ENCODE measurements at places on chromosomes 16 and 17.
A peak's percentile ranks its signal among the peaks of the same experiment; 100 is the strongest.

DNA sequence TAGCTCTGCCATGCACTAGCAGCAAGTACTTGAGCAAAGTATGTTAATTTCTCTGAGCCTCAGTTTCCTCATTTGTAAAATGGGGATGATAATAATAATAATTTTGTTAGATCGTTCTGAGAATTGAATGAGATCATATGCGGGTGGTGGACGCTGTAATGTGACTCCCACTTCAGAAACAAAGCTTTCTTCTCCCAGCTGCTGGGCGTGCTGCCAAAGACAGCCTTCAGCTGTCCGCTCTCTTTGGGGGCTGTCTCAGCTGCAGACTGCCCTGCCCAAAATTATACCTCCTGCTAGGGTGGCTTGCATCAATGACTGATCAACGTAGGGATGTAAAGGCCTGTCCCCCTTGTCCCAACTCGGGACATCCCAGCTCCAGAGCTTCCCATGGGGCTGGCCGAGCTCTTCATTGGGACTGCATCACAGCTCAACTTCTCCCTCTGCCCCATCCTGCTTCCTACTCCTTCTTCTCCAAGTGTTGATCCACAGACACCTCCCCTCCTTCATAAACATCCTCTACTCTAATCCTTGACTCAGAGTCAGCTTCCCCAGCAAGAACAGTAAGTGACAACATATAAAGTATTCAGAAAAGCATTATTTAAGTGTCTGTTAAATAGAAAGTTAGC is 30.7 kb upstream of the CDH5 start:
- no peak for DNase-seq

GRCh38 chr17:80374732-80375585 is 40.0 kb upstream of the ENDOV start:
- DNase-seq: no peak

DNA sequence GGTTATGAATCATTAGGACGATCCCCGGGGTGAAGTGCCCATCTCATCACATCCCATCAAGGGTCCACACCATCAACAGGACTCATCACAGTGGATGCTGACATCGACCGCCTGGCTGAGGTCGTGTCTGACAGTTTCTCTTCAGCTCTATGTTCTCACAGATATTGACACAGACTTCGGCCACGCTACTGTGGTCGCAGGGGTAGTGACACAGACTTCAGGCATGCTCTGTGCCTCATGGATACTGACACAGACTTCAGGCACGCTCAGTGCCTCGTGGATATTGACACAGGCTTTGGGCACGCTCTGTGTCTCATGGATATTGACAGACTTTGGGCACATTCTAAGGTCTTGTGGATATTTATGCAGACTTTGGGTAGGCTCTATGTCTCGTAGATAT is 50.1 kb downstream of the KLHDC4 start:
- no peak for DNase-seq

- no peak for DNase-seq
These were observed 3.9 kb upstream of the CACNG4 start for GRCh38 chr17:66960613-66961012.

GRCh38 chr17:57595947-57596695 is 149.0 kb downstream of the CCDC182 start:
- DNase-seq: peak; percentile 21

DNA sequence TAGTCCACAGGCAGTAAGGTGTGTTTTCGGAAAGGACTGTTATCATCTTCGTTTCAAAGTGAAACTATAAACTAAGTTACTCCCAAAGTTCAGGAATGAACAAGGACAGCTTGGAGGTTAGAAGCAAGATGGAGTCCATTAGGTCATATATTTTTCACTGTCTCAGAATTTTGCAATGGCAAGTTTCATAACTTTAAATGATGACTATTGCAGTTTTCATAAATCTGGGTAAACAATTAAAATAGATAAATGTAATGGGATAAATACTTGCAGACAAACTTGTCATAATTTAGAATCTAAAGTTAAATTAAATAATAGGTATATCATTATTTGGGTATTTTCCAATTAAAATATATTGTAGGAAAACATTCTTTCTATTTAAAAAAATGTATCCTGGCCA is 14.7 kb upstream of the TRIM25 start:
- DNase-seq: no peak

- DNase-seq: no peak
These were observed 28.9 kb upstream of the FOXK2 start for GRCh38 chr17:82490512-82491195.

GRCh38 chr17:17325228-17325627 is 22.1 kb downstream of the NT5M start:
- no peak for DNase-seq

DNA sequence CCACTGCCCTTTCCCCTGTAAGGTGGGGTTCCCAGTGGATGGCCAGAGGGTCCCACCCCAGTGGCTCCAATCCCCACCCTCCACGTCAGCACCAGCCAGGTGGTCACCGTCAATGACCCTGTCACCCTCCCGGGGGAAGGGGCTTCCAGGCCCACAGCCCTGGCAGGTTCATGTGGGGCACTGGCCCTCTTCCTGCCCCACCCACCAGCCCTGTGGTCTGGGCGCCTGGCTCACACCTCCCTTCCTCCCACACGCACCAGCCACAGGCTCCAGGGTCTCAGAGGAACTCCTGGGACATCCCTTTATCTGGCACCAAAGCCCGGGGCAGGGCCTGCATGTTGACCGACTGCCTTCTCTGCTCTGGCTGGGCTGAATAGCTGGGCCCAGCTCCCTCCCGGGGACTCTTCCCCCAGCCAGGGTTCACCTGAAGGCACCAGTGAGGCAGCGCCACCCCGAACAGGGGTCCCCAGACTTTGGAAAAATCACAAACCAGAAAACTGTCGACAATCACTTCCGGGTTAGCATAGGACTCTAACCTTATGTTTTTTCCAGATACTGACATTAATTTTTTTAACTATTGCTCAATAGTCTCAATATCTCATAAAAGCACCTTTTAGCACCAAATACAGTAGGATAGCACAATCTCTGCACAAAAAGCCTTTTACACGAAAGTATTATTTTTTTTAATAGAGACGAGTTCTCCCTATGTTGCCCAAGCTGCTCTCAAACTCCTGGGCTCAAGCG is 21.9 kb upstream of the ZC3H18 start:
- DNase-seq: no peak

GRCh38 chr17:46768540-46768870 is 50.0 kb downstream of the WNT3 start:
- DNase-seq: no peak

GRCh38 chr16:89537549-89537925 is 22.9 kb upstream of the RPL13 start:
- no peak for DNase-seq

DNA sequence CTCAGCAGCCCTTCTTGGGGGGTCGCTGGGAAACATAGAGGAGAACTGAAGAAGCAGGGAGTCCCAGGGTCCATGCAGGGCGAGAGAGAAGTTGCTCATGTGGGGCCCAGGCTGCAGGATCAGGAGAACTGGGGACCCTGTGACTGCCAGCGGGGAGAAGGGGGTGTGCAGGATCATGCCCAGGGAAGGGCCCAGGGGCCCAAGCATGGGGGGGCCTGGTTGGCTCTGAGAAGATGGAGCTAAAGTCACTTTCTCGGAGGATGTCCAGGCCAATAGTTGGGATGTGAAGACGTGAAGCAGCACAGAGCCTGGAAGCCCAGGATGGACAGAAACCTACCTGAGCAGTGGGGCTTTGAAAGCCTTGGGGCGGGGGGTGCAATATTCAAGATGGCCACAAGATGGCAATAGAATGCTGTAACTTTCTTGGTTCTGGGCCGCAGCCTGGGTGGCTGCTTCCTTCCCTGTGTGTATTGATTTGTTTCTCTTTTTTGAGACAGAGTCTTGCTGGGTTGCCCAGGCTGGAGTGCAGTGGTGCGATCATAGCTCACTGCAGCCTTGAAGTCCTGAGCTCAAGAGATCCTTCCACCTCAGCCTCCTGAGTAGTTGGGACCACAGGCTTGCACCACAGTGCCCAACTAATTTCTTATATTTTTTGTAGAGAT is 3.4 kb downstream of the STH start:
- peak; percentile 65 for DNase-seq

DNA sequence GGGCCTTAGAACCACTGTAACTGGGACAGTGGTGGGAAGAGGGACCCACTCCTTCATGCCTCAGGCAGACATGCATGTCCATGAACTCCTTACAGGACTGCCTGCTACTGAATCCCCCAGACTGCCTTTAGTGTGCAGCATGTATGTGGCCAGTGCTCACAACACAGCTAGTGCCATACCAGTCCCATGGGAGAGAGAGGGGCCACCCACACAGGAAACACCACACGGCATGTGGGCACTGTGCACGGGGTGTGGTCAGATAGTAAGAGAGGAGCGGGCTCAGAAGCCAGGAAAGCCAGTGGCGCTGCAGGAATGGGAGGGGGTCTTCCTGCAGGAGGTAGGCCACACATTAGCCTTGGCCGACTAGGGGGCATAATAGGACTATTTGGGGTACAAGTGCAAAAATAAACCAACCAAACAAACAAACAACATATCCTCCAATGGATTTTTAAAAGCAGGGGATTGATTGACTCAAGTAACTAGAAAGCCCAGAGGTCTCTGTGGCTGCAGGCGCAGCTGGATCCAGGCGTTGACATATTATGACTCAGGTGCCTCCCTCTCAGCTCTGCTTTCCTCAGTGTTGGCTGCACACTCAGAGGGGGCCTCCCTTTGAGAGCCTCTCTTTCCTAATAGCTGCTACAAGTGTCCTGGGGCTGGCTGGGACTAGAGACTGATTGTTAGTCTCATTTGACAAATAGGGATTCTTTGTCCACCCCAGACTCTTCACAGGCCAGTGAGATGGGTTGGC is 104.4 kb downstream of the AMFR start:
- DNase-seq: no peak

DNA sequence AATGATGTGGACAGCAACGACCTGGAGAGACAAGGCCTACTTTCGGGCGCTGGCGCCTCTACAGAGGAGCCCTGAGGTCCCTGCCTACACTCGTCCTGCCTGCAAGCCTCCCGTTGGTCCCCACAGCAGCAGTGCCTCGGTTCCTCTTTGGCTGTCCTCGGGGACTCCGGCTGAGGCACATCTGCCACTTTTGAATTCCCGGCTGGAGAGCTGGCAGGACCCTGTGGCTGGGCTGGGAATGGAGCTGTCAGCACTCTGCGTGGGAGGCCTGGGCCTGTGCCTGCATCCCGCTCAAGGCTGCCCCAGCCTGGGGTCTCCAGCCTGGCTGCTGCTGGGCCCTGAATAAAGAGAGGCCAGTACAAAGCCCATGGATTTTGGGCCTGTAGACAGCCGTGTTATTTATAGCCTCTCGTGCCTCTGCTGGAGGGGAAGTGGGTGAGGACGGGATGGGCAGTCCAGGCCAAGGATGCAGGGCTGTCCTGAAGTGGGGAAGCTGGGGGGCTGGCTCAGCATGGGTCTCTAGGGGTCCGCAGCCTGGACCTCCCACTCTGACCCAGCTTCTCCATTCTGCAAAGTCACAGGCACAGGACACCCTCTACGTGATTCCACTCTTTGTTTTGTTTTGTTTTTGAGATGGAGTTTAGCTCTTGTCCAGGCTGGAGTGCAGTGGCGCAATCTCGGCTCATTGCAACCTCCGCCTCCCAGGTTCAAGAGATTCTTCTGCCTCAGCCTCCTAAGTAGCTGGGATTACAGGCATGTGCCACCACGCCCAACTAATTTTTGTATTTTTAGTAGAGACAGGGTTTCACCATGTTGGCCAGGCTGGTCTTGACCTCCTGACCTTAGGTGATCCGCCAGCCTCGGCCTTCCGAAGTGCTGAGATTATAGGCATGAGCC is 10.6 kb upstream of the SPNS2 start:
- DNase-seq: no peak

DNA sequence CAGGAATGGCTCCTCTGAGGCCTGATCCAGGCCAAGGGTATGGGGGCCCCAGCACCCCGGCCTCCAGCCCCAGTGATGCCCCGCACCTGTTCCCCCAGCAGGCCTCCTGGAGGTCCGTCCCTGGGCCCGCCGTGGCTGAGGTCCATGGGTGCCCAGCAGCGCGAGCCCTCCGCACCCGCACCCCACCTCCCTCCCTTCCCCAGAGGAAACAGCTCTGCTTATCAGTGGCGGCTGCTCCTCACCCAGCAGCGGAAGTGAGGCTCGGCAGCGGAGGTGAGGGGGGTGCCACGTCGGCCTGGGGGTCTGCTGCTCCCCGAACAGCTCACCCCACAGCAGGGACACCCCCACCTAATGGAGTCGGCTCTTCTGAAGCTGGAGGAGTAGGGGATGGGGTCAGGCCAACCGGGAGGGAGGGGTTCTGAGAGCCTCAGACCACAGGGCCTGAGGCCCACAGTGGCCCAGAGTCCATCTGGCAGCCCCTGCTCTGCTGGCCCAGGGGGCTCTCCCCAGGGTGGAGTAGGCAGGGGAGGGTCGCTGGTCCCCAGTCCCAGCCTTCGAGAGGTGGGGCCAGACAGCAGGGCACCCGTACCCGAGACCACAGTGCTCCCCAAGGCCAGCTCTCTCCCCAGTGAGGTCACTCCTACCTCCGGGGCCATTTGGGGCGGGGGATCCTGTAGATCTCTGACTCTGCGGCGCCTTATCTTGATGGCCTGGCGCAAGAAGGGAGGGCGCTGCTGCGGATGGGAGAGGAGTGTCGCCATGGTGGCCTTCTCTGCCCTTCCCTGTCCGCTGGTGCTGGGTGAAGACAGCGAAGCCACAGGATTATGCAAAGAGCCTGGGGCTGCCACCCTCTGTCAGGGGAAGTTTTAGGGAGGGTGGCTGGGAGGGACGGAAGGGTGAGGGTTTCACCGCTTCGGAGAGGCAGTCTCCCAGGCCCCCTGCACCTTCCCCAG is at the start of gene UNC13D:
TSS of gene UNC13D (minus strand) at position 828 of the 953 bp plus-strand sequence. CDS start at position 761, 67 bp downstream.
- no peak for DNase-seq

DNA sequence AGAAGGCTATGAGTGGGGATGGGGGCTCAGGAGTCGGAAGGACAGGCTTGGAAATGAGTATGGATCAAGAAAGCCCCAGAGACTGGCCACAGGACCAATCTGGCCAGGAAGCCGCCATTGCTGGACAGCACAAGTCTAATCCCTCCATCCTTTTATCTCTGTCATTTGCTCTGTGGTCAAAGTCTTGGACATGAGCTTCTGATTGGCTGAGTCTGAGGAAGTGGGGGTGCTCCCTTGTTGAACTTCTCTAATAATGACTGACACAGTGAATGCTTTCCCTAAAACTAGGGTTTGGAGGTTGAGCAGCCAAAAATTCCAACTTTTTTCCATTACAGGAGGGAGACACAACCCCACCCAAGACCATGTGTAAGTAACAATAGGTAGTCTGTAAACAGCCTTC is 97.4 kb downstream of the MARF1 start:
- DNase-seq: no peak

DNA sequence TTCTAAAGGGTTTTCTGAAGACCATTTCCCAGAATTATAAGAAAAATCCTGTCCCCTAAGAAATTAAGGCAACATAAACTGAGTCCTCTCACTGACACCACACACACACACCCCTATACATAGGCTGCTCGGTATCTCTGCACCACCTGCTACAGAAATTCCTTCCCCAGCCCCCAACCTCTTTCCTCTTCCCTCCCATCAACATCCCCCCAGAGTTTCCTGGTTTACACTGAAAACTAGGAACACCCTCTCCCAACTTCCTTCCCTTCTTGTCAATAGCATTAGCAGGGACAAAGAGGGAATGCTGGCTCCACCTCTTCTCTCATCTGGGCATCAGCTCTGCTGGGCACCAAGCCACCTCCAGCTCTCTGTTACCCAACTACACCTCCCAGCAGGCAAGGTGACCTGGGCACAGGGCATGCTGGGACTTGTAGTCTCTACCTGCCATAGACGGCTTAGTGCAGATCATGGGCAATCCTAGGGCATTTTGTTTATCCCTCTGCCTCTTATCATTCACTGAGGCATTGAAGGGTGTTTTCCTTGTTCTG is 15.7 kb downstream of the CAVIN1 start:
- peak; percentile 76 for DNase-seq

Measured in kidney capillary endothelial cell (primary cell).